Cerebellar cortex (tissue), 1 donor: ENCODE measurements at places on chromosomes 5 and 9.

GRCh38 chr5:76602094-76602726 is 21.0 kb downstream of the F2RL2 start:
- DNase-seq: no peak

DNA sequence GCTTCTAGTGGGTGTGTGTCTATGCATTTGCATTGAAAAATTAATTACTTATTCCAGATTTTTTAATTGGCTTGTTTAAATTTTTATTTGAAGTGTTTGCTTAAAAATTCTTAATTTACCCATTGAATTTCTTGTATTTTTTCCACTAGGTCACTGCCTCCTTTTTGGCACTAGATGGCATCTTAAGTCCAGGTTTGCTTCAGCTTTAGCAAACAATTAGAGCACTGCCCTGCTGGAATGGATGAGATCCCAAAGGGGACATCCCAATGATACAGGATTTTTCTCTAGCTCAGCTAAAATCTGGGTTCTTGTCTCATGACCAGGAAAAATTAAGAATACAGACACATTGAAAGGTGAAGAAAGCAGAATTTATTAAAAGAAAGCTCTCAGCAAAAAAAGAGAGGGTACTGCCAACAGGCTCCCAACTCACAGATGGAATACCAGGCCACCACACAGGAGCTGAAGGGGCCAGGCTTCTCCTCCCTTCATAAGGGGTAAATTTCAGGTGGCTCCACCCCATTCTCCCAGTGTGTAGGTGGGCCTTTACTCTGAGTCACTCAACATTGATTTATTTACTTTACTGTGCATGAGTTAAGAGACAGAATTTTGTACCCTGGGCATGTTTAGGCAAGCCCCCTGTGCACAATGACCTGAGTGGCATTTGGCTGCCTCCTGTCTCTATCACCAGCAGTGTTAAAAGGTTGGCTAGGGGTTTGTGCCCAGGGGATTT is 532.4 kb downstream of the ANXA1 start:
- peak; percentile 4 for DNase-seq

DNA sequence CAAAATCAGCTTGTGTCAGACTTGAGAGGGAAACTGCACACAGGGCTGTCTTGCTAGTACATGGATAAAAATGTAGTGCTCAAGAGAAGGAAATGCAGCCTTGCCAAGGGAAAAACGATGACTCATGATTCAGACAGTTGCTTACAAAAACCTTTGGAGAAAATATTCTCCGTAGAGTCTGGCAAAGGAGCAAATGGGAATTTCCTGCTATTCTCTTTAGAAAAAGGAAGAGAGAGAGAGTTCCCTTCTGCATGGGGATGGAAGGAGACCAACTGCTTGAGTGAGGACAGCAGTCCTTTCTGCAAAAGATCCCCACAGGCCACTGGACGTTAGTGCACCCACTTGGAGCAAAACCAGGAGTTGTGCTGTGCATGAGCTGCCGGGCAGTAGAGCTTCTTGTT is 7.6 kb downstream of the IFNB1 start:
- peak; percentile 59 for DNase-seq

DNA sequence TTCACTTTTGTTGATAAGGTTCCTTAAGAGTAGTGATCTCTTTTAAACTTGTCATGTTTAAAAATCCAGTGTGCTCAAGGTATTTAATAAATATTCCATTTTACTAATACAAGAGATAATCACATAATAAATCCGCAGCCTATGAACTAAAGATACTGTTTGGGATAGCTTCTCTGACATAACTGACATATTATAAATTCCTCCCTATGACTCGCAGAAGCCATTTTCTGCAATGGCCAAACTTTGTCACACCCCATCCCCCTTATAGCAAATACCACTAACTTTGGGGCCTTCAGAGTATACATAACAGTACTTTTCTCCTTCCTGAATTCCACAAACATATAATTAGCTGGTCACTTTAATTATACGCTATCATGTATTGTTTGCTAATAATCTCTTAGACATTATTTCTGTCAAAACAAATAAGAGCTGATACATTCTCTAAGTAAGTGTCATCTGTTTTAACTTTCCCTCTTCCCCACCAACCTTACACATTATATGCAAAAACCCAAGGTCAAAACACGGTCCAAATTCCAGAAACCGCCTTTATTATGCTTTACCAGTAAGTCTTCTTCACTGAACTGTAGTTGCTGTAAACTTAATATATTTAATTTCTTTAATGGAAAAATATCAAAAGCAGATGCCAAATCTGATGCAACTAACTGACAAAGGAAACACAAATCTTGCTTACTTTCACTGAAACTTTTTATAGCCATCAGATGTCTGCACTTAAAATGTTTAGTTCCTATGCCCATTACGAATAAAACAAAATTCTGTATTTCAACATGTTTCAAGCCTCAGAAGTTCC is 971 bp downstream of the TMEM267 start:
- no peak for DNase-seq

- DNase-seq: no peak
Measured at GRCh38 chr9:8188723-8189407, 389.3 kb upstream of the DMAC1 start.

- DNase-seq: no peak
Measured at GRCh38 chr5:132408456-132408855, 38.9 kb downstream of the SLC22A5 start.
